ENCODE measurements at places on chromosomes 7 and 10.

GRCh38 chr7:100568176-100568895, 5.4 kb downstream of the SAP25 start:
- DNase-seq, result no peak

DNA sequence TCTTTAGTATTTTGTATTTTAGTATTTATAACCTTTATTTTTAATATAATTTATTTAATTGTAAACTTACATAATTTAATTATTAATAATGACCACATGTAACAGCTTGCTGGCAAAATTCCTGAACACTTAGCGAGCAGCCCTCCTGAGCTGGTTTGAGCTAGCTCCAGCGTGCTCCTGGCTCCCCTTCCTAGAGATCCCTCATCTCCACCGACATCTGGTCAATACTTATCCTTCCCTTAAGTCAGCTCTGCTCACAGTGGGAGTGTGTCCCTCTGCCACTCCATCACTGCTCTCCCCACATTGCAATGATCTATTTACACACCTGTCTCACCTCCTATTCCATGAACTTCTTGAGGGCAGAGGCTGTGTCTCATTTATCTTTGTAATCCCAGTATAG, 20.6 kb upstream of the TBXAS1 start:
- DNase-seq, result no peak

GRCh38 chr10:117248750-117249465, 8.0 kb downstream of the SLC18A2 start:
- DNase-seq, result no peak

DNA sequence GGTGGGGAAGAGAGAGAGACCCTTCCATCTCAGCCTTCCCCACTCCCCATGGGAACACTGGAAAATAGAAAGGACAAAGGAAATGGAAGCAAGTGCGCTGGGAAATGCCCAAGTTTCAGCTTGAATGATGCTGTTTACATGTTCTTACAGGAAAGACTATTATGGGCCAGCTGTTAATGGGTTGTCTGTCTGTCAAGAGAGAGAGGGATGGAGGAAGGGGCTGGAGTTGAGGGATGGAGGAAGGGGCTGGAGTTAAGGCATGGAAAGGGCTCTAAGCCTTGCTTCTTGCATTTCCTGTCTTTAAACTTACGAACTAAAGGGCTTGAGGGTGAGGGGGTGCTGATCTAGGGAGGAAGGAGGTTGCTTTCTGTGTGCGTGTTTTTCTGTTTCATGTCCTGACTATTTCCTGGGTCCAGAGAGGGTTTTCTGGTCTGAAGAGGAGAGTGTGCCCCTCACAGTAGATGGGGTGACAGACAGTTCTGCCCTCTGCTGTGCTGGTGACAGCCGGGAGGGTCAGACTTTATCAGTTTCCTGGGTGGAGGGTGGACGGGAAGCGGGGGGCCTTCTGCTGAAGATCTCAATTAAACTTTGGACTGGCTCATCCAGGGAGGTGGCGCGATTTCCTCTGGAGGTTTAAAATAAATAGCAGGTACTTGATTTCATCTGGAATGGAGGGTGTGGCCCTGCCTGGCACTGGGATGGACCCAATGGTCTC, 30.5 kb downstream of the GRK5 start:
- peak; percentile 18 for DNase-seq

DNA sequence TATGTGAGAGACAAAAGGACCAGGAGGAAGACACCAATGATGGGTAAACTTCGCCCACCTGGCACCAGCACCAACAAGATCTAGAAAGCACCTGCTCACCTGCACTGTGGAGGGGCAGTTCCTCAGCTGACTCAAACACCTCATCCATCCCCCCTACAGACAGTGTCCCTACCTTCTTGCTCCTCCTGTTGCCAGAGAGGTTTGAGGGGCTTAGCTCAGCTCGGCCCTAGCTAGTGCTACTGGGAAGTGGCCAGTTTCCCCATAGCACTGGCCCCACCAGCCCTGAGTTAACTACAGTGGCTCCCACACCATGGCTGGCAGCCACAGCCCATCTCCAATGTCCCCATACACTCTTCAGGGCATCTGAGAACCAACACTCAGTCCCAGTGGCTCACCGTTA, 70.8 kb downstream of the GRID1 start:
- no peak for DNase-seq

DNA sequence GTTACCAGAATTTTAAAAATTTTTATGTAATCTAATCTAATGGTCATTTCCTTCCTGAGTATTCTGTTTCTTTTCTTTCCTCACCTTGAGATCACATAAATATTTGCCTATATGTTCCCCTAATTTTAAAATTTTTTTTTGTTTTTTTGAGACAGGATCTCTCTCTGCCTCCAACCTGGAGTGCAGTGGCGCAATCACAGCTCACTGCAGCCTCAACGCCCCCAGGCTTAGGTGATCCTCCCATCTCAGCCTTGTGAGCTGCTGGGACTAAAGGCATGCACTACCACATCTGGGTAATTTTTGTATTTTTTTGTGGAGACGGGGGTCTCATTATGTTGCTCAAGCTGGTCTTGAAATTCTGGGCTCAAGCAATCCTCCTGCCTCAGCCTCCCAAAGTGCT, 4.1 kb upstream of the PROSER2 start:
- no peak for DNase-seq

DNA sequence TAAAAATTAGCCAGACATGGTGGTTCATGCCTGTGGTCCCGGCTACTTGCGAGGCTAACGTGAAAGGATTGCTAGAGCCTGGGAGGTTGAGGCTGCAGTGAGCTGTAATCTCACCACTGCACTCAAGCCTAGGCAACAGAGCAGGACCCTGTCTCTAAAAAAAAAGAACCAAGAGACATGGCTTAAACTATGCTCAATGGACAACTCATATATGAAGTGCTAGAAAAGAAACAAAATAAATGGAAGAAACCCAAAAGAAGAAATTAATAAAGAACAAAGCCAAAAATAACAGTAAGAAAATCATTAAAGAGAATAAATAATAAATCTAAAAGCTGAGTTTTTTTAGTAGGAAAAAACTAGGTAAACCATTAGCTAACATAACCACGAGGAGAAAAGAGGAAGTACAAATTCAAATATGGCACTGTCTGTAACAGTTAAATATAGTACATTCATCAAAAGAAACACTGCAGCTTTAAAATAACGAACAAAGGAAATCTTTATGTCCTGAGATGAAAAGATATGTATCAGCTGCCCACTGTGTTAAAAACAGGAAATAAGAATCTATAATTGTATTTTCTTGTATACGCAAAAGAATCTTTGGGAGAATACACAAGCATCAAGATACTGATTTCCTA, 48.7 kb downstream of the UPF2 start:
- DNase-seq, result no peak

DNA sequence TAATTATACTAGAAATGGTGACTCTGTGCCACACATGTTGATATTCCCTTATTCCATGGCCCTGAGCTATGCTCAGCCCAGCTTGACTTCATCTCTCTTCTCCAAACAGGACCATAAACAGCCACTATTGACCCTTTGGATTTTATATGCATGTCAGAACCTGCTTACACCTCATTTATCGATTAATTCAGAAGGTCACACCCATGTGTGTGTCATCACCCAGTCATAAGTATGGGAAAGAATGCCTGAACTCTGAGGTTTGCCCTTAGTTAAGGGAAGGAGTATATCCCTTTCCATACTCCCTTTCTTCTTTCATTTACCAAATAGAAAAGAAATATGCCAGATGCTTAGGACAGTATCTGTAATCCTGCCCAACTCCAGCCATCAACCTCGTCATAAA, 602.3 kb downstream of the SORCS3 start:
- DNase-seq, result no peak

- no peak for DNase-seq
These were observed 14.4 kb upstream of the CUBN start for GRCh38 chr10:17144032-17144431.

DNA sequence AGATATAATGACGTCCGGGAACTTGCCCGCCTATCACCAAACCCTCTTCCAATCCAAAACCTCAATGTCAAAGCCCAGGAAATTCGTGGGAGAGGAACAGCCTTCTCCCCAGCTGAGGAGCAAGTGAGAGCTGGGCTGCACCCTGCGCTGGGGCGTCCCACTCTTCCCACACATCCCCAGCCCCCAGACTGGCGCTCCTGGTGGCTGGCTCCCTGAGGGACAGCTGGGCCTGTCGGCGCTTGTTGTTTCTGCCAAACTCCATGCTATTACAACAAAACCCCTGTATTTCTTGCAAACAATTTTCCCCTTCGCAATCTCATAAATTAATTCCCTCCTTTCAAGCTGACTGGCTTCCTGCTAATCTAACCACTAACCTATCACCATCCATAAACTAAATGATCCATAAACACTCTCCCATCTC, 53.0 kb downstream of the GRID1 start:
- DNase-seq, result no peak

GRCh38 chr7:40310258-40310657, 175.5 kb downstream of the SUGCT start:
- no peak for DNase-seq

GRCh38 chr7:5528071-5528814, 104.6 kb upstream of the TNRC18 start:
- DNase-seq, result no peak

GRCh38 chr10:73876971-73877370, 2.6 kb upstream of the CAMK2G start:
- no peak for DNase-seq

DNA sequence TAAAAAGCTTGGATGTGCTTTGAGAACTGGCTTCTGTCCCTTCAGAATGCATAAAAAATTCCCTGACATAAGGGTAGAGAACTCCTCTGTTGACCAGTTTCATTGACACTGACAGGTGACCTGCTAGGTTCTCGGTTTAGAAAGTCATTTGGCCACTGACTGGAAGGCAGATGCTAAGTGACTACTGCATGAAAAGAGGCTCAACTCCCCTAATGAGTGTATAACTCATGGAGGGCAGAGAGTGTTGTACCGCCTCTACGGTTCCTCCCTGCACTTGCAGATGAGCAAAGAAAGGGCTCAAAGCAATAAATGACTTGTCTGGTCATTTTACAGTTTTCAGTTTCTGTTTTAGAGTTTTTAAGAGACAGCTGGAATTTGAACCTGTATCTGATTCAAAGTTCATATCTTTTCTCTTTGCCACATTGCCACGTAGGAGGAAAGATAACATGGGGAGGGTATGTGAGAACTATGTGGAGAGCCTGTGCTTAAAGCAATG, 2.9 kb upstream of the FGL2 start:
- no peak for DNase-seq

DNA sequence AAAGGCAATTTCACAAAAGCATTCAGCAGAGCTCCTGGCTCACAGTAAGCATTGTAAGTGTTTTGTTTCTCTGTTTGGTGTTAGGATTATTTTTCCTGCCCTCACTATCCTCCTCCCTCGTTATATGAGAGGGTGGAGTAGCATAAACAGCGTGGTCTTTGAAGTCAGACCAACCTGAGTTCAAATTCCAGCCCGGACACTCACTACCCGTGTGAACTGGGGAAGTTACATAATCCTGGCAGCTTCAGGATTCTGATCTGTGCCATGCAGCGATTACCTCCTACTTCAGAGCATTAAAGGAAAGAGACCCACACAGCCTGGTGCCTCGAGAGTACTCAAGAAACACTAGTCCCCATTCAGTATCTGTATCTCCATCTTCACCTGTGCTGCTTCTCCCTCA, 386.5 kb downstream of the INHBA start:
- DNase-seq, result no peak

- no peak for DNase-seq
These were observed 4.9 kb upstream of the VWA2 start for GRCh38 chr10:114234132-114234531.

DNA sequence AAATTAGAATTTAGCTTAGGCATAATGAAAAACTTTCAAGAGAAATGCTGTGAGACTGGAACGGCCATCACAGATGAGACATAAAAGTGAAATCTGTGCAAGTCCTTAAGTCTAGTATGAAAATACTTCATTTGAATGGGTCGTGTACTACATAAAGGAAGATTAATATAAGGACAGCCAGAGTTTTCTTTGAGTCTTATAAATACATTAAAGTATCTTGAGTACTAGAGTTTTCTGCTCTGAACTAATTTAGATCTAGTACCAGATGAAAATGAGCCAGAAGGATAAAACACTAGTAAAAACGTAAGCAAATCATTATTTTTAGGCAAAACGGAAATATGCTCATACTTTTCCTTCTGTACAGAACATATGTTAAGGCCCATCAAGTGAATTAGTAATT, 93.1 kb downstream of the ATE1 start:
- no peak for DNase-seq

GRCh38 chr7:155533120-155533826, 13.1 kb downstream of the CNPY1 start:
- no peak for DNase-seq

GRCh38 chr7:99005776-99006175, 127.4 kb downstream of the TRRAP start:
- no peak for DNase-seq

- DNase-seq, result no peak
These were observed 4.2 kb upstream of the NANOS1 start for GRCh38 chr10:119025336-119025735.

- DNase-seq, result no peak
These were observed 781.0 kb upstream of the LRRN3 start for GRCh38 chr7:110309941-110310340.

GRCh38 chr10:6833458-6834011, 253.5 kb upstream of the PRKCQ start:
- DNase-seq, result no peak

GRCh38 chr10:87603769-87604168, 55.9 kb upstream of the PAPSS2 start:
- DNase-seq, result no peak

DNA sequence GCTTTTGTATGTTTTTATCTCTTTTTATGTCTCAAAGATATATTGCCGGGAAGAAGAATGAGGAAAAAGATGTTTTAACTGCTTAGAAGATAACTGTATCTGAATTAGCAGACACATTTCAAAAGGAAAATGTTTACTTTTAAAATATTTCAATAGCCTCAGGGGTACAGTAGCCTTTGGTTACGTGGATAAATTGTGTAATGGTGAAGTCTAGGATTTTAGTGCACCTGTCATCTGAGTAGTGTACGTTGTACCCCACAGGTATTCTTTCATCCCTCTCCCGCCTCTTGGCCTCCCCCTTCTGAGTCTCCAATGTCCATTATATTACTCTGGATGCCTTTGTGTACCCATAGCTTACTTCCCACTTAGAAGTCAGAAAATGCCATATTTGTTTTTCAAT, 222.1 kb downstream of the FANK1 start:
- no peak for DNase-seq

DNA sequence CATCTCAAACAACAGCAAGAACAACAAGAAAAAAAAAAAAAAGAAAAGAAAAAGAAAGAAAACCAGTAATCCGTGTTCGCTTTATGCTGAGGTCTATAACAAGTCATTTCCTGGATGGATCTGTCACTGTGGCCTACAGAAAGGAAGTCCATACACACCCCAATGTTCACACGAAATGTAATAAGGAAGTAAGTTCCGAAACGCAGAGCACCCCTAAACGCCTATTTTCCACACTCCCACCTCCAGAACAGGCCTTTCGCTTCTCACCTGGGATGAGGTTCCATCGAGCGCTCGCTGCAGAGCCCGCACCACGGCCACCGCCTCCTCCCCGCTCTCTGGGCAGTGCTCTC, 735 bp downstream of the ZNF394 start:
- no peak for DNase-seq

- DNase-seq, result no peak
These were observed 452 bp upstream of the TMEM140 start for GRCh38 chr7:135147341-135147898.
